ENCODE measurements at places on chromosomes 1 and 21.
A peak's percentile ranks its signal among the peaks of the same experiment; 100 is the strongest.

GRCh38 chr1:55262822-55263221 lies 47.7 kb upstream of the USP24 start:
- DNase-seq, result no peak

DNA sequence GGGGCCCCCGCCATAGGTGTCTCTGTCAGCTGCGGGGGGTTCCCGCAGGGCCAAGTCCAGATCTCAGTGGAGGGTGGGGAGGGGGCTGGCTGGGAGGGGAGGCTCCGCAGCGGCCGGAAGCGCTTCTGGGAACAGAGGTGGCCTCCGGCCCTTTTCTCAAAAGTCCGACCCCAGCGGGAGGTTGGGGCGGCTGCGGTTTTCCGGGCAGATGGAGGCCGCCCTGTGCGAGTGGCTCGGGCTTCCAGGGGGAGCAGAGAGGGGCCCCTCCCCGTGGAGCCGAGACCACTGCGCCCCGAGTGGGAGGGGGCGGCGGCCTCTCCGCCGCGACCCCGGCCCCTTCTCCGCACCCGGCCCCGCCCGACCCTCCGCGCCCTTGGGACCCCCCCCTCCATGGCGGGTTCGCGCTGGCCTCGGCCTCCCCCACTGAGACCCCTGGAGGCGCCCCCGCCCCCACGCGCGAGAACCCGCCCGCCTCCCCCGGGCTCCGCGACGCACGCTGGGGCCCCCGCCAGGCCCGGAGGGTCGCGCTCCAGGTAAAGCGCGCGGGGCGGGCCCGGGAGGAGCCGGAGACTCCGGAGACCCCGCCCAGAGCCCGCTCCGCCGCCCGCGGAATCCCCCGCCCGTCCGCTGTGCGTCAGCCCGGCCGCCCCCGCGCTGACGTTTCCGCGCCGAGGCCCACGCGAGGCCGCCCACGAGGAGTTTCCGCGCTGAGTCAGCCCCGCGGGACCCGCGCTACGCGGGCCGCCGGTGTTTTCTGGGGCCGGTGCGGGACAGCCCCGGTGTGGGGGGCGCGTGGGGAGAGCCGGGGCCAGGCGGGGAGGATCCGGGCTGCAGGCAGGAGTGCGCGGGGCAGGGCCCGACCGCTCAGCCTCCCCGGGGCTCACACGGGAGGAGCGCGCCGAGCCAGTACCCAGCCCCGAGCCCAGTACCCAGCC lies 5.2 kb downstream of the TNFRSF18 start:
- peak; percentile 17 for DNase-seq

DNA sequence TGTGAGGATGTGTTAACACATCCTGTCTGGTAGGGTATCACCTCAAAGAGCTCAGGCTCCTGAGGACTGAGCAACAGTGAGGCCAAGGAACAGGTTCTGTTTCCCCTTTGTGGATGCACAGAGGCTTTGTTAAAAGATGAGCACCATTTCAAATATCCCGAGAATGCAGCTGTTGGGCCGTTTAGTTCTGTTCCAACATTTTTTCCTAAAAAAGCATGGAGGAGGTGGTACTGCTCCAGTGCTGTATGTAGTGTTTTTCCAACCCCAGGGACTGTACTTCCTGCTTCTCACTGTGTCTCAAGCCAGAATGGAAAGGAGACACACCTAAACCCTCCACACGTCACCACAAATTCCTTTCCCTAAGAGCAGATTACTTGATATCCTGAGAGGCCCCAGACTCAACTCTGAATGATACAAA lies 53.8 kb upstream of the BCL10 start:
- no peak for DNase-seq

DNA sequence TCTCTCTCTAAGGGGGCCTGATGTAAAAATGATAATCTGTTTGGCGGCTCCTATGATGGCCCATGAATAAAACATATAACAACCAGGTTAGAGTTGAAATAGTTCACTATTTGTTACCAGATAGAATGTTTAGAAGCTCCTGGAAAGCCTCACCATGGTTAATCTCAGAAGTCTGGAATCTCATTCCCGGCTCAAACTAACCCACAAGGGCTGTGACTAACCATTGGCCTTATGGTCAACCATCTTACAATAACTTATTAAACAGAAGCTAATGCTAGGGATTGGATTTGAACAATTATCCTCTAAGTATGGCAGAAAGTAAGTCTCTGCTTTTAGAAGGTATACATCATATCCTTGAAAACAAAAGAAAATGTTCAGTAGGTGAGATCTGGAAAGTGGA lies 134.1 kb upstream of the ADGRL2 start:
- no peak for DNase-seq

- DNase-seq, result no peak
Observed at GRCh38 chr21:44290327-44291077, 4.8 kb downstream of the AIRE start.

DNA sequence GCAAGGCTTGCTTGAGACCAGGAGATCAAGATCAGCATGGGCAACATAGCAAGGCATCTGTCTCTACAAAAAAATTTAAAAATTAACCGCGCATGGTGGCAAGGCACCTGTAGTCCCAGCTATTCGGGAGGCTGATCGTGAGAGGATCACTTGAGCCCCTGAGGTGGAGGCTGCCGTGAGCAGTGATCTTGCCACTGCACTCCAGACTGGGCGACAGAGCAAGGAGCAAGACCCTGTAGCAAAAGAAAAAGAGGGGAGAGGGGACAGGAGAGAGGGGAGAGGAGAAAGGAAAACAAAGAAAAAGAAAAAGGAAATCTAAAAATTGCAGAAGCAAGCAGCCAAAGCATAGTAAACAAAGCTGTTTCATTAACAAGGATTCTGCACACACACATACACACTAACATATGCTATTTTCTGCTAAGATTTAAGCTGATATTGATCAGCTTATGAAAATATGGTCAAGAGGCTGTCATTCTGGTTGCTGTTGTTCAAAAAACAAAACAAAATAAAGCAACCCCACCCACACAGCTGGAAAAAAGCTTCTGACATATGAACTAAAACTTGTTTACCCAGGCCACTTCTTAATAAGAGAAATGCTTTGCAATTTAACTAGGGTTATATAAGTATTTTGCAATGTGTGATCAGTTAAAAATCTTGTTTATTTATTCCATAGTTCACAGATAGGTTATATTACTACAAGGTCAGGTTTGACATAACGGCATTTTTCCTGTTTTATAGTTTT lies 1.8 kb downstream of the ARNT start:
- DNase-seq, result no peak

DNA sequence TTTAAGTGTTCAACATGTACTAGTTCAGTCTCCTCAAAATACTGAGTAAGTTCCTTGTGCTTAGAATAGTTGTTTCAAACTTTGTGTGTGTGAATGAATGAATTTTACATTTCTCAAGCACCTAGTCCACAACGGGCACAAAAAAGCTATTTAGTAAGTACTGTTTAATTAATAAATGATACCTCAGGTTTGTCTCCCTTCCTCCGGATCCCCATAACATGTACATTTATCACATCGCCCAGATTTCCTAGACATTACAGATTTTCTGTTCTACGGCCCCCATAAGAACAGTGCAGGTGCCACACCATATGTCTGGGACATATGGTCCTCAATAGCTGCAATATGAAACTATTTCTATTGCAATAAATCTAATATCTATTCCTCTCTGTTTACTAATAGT lies 1.3 kb upstream of the TTF2 start:
- no peak for DNase-seq

- DNase-seq, result no peak
Observed at GRCh38 chr1:5220821-5221220, 566.4 kb downstream of the AJAP1 start.

- no peak for DNase-seq
Observed at GRCh38 chr1:157626099-157626498, 28.2 kb upstream of the FCRL4 start.

- DNase-seq, result no peak
Observed at GRCh38 chr1:29853716-29854330, 617.5 kb downstream of the PTPRU start.

GRCh38 chr21:44819283-44820243 lies 1.7 kb upstream of the SUMO3 start:
- DNase-seq, result no peak

GRCh38 chr1:226111098-226111882 lies 48.8 kb downstream of the H3-3A start:
- DNase-seq, result peak; percentile 58
